ENCODE measurements at places on chromosomes 1 and 21.

DNA sequence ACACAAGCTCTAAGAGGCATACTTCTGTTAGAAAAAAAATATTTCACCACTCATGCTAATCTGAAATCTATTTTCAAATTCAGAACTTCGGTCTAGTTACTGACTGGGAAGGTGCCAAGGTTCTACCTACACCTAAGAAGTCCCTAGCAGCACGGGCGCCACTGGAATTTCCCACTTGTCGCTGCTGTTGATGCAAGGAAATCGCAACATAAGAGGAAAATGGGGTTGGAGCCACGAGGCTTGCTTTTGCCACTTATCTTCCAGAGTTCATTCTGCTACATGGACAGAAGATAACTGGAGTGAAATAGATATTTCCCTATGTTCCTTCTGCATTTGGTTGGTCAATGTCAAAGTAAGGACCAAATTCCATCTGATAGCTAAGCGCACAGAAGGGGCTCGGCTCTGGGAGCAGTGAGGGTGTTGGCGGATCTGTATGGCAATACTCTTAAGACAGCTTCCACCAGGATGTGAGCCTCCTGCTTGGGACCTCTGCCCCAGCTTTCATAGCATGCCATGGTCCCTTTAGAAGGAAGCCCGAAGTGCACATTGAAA is 47.2 kb downstream of the RCAN1 start:
- no peak for DNase-seq

- no peak for DNase-seq
These were observed 16.5 kb upstream of the PSMB2 start for GRCh38 chr1:35657851-35658250.

DNA sequence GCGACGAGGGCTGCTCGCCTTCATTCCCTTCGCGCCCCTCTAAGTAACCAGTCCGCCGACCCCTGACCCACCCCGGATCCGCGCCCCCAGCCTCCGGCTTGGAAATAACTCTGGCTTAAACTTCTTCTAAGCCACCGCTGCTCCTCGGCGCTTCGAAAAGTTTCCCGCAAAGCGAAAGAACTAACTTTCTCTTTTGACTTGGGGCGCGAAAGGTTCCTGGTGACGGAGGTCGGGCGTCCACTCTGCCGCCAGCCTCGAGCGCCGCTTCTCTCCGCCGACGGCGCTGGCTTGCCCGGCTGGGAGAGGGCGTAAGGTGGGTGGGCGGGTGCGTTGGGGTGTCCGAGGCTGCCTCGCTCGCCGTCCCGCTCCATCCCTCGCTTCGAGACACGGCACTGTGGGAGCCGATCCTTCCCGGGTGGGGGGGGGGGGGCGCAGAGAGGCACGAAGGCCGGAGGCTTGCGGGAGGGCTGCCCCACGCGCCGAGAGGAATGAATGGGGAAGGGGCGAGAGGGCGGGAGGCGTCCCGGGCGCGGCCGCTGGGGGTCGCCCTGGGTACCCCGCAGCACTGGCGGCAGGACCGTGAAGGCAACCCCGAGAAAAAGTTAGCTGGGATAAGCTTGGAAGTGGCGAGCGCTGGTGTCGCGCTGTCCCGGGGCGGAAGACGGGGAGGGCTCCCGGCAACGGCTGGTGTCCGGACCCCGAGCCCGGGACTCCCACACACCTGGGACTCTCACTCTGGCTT is 569 bp downstream of the ATF3 start:
- DNase-seq: peak; percentile 49

GRCh38 chr1:163906283-163906682 is 584.5 kb downstream of the NUF2 start:
- no peak for DNase-seq

- peak; percentile 22 for DNase-seq
These were observed 233.5 kb downstream of the TRABD2B start for GRCh38 chr1:47763591-47764171.

GRCh38 chr21:34807881-34808568 is 139.2 kb downstream of the CLIC6 start:
- DNase-seq: peak; percentile 94

- DNase-seq: no peak
These were observed 51.7 kb downstream of the CASZ1 start for GRCh38 chr1:10744654-10745238.

DNA sequence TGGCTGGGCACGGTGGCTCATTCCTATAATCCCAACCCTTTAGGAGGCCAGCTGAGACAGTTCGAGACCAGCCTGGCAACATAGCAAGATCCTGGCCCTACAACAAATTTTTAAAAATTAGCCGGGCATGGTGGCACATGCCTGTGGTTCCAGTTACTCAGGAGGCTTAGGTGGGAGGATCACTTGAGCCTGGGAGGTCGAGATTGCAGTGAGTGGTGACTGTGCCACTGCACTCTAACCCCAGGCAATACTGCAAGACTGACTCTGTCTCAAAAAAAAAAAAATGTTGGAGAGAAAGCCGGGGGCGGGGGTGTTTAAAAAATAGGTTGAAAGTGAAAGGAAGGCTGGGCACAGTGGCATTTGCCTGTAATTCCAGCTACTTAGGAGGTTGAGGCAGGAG is 16.5 kb downstream of the CLDN19 start:
- DNase-seq: no peak

GRCh38 chr1:1162597-1163537 is 10.8 kb upstream of the TTLL10 start:
- no peak for DNase-seq

DNA sequence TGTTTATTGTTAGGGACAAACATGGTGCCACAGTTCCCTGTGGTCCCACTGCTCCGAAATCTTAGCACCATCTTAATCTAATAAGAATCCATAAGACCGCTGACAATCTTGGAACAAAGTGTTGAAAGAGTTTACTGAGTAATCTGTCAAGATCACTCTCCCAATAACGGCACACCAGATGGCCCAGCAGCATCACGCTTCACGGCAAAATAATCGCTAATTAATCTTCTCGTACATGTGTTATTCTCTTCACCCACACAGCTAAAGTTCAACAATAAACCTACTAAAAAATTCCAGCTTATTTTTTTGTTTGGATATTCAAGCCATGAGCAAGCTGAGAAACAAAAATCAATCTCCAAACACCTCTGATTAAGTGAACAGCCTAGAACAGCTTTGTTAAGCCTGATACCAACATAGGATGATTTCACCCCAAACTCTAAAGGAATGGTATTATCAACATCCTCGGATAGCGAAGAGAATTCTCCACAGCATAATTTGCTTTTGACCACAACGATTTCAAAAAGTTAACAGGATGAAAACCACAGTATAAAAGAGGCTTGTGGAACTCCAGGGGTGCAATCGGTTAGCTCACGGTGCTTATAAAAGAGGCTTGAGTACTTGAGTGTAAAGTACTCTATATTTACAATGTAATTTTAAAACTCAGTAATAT is 329.9 kb upstream of the GREM2 start:
- no peak for DNase-seq

- DNase-seq: peak; percentile 39
These were observed 23.5 kb downstream of the F11R start for GRCh38 chr1:160997323-160998038.

DNA sequence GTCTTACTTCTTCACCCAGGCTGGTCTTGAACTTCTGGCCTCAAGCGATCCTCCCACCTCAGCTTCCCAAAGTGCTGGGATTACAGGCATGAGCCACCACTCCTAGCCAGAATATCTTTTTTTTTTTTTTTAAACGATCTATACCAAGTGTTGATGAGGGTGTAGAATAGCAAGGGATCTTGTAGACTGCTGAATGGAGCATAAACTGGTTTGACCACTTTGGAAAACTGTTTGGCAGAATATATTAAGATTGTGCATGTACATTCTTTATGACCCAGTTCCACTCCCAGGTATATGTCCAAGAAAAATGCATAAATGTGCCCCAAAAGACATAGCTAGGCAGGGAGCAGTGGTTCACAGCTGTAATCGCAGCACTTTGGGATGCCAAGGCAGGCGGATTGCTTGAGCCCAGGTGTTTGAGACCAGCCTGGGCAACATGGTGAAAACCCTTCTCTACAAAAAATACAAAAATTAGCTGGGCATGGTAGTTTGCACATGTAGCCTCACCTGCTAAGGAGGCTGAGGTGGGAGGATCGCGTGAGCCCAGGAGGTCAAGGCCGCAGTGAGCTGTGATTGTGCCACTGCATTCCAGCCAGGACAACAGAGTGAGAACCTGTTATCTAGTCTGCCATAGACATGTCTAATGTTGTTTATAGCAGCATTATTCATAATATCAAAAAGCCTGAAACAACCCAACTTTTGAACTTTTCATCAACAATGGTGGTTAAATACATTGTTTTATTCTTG is 184.0 kb downstream of the VPS13D start:
- no peak for DNase-seq

- DNase-seq: no peak
These were observed 209.8 kb downstream of the MATN1 start for GRCh38 chr1:30513396-30514136.

DNA sequence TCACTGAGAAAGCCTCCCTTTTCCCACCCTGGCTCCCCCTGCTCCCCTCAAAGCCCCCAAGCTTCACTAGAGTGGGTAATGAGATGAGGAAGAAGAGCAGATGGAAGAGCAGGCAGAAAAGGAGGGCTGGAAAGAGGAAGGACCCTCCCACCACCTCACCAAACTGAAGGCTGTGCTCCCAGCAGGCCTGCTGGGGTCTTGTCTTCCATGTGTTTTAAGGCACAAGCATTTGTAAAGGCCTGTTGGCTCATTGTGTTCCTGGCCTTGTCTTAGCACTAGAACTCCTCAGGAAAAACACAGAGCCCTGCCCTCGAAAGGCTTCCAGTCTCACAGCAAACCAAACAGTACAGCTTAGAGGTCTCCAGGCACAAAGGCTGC is 51.5 kb downstream of the TOMM20 start:
- DNase-seq: no peak

- DNase-seq: no peak
These were observed 70.1 kb upstream of the EDEM3 start for GRCh38 chr1:184824691-184825323.

DNA sequence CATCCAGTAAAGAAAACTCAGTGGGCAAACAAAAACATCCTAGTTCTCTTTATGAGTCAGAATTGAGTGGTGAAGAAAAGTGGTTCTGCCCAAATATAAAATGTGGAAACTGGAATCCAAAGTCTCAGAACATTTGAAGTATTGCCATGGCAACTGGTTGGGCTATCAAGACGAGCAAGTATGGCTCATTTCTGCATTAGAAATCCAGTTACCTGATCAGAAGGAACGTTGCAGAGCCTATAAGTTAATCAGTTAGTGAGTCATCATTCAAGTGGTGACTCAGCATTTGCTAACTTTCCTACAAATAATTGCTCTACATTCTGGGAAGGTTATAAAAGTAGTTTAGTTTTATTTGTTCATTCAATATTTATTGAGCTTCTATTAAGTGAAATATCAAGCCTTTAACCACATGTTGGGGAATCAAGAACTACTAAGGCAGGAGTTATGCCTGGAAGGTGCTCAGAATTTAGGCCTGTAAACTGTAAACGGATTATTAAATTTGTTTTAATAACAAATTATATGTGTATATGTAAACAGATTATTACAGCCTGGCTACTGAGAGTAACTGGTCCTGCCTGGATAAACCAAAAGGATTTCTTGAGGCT is 104.3 kb downstream of the PAPPA2 start:
- DNase-seq: peak; percentile 69

DNA sequence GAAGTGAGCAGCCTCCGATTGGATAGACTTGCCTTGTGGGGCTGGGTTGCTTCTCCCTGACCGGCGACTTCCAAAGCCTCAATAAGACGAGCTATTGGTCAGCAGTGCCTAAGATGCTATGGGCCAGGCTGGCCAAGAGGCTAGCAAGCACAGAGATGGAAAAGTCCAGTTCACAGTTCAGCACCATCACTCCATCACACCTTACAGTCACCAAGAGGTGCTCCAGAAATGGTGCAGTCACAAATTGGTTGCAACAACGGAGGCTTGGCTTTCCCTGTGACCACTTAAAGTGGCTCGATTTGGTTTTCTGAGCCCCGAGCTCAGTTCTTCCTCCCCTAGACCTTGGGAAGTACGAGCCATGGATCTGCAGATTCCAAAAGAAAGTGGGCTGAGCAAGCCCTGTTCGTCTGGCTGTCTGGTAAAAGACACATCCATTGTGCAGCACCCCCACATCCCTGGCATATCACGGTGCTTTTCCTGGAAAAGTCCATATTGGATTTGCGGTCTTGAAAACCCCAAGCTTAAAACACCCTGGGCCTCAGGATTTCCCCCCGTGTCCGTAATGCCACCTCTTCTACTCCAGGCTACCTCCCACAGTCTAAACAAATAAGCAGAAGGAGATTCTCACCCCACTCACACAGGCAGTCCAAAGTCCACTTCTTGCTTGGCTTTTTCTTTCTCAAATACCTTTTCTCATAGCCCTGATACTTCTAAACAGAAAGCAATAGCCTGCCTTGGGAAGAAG is 1.3 kb downstream of the SLAMF1 start:
- DNase-seq: no peak

DNA sequence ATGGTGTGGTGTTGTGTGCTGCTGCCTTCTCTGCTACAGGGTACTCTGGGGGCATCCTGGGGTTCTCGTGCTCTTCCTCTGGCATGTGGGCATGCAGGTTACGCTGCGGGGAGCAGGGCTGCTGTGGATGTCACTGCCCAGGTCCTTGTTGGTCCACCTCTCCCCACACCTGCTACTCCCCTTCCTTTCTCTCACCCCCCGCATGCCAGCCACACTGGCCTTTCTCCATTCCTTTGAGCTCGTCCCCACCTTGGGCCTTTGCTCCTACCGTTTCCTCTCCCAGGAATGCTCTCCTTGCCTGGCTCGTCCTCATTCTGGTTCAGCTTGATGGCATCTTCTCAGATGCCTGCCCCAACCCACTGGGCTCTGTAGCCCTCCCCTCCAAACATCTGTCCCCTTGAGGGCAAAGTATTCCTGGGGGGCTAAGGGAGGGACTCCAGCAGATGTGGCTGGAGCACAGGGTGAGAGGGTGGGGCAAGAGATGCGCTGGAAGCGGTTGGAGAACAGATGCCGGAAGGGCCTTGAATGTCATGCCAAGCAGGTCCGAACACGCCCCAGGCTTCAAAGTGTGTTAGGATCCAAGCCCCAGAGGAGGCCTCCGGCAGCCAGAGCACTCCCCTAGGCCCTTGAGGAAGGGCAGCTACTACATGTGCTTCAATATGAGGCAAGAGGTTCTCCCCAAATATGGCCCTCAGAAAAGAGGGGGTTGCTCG is 23.4 kb downstream of the DMRTB1 start:
- DNase-seq: no peak

GRCh38 chr1:181119093-181119989 is 30.8 kb downstream of the IER5 start:
- no peak for DNase-seq

GRCh38 chr1:6059866-6060265 is 14.2 kb downstream of the KCNAB2 start:
- no peak for DNase-seq

- peak; percentile 41 for DNase-seq
These were observed 25.2 kb upstream of the PCBP3 start for GRCh38 chr21:45618287-45618686.

GRCh38 chr1:205656236-205656635 is 24.1 kb downstream of the SLC45A3 start:
- DNase-seq: no peak

GRCh38 chr21:30515681-30516080 is 13.7 kb upstream of the KRTAP19-5 start:
- no peak for DNase-seq
